ENCODE measurements at places on chromosomes 7 and 10. TPM values are rescaled to one million over a fixed set of nuclear protein-coding genes. Genes with fewer than 3 reads are reported as not detected.
A peak's percentile ranks its signal among the peaks of the same experiment; 100 is the strongest.

The RAB19 gene
- not detected for polyA plus RNA-seq

The GPR26 gene
- not detected for polyA plus RNA-seq

The VAX1 gene
- polyA plus RNA-seq, result not detected

The TEX36 gene
- not detected for polyA plus RNA-seq

The SH2B2 gene
- 0.89 TPM for polyA plus RNA-seq

The METTL27 gene
- 2.6 TPM for polyA plus RNA-seq

The RBP3 gene
- not detected for polyA plus RNA-seq

The CREB3L2 gene
- polyA plus RNA-seq, result 57.8 TPM

The CHAT gene
- polyA plus RNA-seq, result not detected

DNA sequence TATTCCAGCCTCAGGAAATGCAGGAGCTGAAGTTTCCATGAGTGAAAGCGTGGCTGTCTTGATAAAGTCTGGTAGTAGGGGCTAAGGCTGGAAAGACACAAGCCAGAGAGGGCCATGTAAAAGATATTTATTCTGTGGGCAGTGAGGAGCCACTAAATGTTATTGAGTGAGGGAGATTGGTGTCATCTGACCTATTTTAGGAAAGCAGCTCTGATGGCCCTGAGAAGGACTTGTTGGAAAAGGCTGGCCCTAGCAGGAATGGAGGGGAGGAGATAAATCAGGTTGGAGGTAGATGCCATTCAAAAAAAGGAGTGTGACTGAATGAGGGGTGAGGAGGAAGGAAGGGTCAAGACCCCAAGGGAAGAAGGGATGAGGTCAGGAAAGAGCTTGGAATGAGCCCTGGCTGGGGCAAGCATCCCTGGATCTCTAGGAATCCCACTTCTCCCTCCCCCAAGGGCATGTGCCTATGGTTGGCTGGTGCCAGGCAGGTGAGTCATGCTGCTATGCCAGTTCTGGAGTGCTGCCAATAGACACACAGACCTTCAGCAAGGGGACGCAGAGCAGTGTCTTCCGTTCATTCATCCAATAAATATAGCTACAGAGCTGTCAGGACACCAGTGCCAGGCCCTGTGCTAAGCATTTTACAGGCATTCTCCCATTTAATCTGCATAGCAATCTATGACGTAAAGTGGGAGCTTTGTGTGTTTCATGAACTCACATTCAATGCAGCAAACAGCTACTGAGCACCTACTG is 2.0 kb downstream of the ANKRD2 start:
- no peak for DNase-seq

GRCh38 chr10:61136139-61136538 is 192.2 kb upstream of the RHOBTB1 start:
- no peak for DNase-seq

DNA sequence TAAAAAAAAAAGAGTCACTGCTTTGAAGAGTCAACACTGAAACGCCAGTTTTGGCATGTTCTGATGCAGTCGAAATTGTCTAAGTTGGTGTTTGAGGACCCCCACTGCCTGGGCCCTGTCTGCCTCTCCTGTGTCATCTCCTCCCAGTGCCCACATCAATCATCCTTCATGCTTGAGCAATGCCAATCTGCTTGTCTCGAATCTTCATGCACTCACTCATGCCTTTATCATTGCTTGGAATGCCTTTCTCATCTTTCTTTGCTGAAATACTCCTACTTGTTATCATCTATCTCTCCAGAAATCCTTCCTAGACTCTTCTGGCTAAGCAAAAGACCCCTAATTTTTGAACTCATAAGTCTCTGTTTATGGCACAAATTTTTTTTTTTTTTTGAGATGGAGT is 42.1 kb upstream of the PLPP4 start:
- no peak for DNase-seq

GRCh38 chr10:66837990-66838389 is 87.8 kb upstream of the LRRTM3 start:
- peak; percentile 30 for DNase-seq

GRCh38 chr10:357201-357950 is 222.1 kb downstream of the ZMYND11 start:
- no peak for DNase-seq

- DNase-seq, result no peak
Observed at GRCh38 chr7:51019191-51019844, 236.6 kb upstream of the GRB10 start.

DNA sequence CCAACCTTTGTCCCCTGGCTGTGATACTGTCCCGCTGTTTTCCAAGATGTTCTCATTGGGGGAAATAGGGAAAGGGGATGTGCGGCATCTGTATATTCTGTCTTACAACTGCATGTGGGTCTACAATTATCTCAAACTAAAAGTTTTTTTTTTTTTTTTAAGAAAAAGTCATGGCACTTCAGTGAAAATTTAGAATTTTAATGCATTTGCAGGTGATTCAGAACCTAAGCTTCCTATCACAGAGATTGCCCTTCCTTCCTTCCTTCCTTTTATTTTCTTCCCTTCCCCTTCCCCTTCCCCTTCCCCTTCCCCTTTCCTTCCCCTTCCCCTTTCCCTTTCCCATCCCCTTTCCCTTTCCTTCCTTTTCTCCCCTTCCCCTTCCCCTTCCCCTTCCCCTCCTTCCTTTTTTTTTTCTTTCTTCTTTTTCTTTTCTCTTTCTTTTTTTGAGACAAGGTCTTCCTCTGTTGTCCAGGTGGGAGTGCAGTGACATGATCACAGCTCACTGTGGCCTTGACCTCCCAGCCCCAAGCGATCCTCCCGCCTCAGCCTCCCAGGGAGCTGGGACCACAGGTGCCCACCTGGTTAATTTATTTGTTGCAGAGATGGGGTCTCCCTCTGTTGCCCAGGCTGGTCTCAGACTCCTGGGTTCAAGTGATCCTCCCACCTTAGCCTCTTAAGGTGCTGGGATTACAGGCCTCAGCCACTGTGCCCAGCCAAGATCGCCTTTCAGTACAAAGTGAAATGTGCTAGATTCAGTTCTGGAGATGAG is 32.0 kb downstream of the JAKMIP3 start:
- no peak for DNase-seq

- DNase-seq, result no peak
Observed at GRCh38 chr7:134429481-134429880, 29.4 kb downstream of the AKR1B1 start.

DNA sequence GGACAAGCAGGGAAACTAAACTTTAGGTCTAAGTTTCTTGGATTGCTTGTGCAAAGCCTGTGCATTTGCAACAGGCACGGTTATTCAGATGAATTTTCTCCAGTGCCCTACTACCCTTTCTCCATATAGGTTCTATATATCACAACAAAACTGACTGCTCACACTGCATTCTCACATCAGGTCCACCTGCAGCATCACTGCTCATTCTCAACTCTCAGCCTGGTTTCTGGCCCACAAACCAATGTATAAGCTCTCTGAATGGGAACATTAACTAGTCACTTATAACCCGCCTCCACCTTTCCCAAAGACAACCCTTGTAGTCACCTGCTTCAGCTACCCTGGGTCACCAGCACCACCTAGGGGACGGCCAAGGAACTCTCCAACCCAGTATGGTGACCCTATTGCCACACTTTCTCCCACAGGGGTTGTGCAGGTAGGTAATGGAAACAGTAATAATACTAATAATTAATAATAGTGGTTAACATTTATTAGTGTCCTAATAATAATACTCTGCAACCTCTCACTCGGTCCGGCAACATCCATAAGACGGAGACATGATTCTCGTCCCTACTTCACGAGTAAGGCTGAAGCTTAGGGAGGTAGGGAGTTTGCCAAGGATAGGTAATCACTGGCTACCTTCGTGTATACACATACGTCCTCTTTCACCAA is 97.3 kb downstream of the CLEC2L start:
- DNase-seq, result no peak

DNA sequence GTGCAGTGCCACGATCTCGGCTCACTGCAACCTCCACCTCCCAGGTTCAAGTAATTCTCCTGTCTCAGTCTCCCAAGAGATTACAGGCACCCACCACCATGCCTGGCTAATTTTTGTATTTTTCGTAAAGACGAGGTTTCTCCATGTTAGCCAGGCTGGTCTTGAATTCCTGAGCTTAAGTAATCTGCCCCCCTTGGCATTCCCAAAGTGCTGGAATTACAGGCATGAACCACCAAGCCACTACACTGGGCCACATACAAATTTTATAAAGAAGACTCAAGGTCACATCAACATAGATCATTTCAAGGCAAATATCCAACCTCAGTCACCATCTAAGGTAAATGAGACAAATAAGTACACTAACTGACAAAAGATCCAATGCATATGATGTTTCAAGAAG is 32.1 kb downstream of the IGF2BP3 start:
- DNase-seq, result no peak

DNA sequence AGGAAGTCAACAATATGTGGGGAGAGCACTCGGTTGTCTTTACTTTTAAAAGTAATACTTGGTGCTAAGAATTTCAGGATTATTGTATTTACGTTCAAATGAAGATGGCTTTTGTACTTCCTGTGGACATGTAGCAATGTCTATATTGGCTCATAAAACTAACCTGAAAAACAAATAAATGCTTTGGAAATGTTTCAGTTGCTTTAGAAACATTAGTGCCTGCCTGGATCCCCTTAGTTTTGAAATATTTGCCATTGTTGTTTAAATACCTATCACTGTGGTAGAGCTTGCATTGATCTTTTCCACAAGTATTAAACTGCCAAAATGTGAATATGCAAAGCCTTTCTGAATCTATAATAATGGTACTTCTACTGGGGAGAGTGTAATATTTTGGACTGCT is 32.7 kb downstream of the SIRT1 start:
- no peak for DNase-seq

GRCh38 chr7:51577390-51577789 is 260.8 kb upstream of the COBL start:
- DNase-seq, result no peak

GRCh38 chr10:111578076-111578475 is 501.2 kb downstream of the ADRA2A start:
- DNase-seq, result no peak

DNA sequence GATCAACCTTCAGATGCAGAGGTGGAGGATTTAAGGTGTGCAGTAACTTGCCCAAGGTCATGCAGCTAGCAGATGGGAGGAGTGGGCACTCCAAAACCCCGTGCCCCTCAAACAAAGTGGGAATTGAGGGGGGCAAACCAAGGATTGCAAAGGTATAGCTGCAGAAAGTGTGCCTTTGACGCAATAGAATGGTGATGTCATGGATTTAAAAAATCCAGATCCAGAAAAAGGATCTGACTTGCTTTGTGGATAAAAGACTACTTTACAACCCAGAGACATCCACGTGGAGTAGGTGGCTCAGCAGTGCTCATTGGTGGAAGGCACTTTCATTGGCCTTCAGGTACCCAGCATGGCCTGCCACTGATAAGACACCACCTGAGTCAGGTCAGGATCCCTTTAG is 15.7 kb upstream of the ADRB1 start:
- DNase-seq, result no peak

DNA sequence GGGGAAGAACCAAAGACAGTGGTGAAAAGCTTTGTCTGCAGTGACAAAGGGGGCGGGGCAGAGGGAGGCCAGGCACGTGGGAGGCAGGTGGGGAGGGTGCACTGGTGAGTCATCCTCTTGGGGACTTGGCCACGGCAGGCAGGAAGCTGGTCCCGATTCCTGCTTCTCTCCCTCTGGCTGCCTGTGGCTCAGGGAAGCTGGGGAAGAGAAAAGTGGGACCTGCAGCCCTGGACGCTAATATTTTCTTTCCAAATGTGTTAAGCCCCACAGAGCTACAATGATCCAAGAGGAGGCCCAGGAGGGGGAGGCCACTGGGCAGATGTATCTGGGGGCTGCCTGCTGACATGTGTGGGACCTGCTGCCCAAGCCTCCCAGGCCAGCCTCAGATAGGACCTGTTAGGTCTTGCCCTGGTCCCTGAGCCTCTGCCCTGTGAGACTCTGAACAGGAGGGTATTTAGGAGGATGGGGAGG is 231.8 kb downstream of the KCNMA1 start:
- DNase-seq, result no peak

DNA sequence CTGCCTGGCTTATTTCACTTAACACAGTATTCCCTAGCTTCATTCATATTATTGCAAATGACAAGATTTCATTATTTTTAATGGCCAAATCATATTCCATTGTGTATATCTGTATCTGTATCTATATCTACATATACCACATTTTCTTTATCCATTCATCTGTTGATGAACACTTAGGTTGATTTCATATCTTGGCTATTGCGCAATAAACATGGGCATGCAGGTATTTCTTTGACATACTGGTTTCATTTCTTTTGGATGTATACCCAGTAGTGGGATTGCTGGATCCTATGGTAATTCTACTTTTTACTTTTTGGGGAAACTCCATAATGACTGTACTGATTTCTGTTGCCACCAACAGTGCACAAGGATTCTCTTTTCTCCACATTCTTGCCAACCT is 68.9 kb upstream of the CREB5 start:
- DNase-seq, result no peak

GRCh38 chr7:41809529-41809939 is 106.6 kb upstream of the INHBA start:
- DNase-seq, result no peak

- no peak for DNase-seq
Observed at GRCh38 chr10:132559538-132559937, 22.0 kb downstream of the INPP5A start.

DNA sequence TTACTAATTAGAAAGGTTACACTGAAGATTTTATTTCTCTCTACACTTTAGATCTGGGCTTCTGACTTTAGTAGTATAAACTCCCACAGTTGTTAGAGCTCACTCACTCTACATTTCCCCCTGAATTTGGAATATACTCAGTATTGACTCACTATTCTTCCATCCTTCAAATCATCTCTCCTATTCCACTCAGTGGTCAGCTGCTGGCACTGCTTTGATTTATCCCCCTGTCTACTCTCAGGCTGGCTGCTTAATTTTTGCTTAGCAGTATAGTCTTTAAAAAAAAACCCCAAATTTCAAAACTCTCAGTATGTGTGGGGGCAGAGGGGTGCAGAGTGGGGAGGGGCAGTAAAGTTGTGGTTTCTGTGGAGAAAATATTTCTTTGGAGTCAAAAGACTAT is 68.9 kb downstream of the CDK6 start:
- no peak for DNase-seq

DNA sequence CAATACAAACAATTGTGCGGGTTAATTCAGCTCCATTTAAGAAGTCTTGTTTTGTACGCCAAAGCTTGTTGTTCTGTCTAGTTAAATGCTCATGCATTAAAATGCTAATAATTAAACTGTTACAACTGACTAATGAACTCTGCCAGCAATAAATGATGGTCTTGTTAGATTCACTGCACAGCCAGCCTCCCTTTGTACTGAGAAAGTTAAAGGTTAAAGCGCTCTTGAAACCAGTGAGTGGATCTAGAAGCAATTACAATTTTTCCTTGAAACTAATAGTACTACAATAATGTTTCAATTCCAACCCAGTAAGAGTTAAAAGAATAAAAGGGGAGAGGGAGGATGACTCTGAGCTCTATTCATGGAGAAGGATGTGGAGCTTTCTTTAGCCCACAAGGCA is 233.0 kb downstream of the EMX2 start:
- DNase-seq, result no peak

GRCh38 chr10:75209086-75209920 is 1.3 kb upstream of the VDAC2 start:
- DNase-seq, result no peak
